ENCODE measurements at places on chromosomes 12 and 14.

- DNase-seq, result no peak
Measured at GRCh38 chr14:87643005-87643404, 350.0 kb downstream of the GALC start.

- no peak for DNase-seq
Measured at GRCh38 chr14:25052385-25052784, 2.4 kb upstream of the STXBP6 start.

DNA sequence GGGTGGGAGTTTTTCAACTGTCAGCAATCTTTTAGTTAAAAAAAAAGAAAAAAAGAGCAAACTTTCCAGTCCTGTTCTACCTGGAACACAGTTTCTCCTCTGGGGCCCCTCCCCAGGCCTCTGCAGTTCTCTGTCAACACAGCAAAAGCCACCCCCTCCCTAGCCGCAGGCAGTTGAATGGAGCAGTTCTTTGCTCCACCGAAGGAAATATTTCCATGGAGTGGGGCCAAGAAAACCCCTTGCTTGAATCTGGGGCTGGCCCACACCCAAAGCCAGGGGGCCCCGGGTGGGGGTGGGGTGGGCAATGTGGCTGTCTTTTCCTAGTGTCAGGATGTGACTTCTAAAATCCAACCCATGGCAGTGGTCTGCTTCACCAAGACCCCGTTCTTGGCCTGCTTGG, 5.0 kb upstream of the MEG3 start:
- DNase-seq, result no peak

GRCh38 chr12:101642115-101643067, 47.6 kb downstream of the MYBPC1 start:
- DNase-seq, result no peak

GRCh38 chr12:81811061-81811777, 52.1 kb upstream of the PPFIA2 start:
- no peak for DNase-seq

DNA sequence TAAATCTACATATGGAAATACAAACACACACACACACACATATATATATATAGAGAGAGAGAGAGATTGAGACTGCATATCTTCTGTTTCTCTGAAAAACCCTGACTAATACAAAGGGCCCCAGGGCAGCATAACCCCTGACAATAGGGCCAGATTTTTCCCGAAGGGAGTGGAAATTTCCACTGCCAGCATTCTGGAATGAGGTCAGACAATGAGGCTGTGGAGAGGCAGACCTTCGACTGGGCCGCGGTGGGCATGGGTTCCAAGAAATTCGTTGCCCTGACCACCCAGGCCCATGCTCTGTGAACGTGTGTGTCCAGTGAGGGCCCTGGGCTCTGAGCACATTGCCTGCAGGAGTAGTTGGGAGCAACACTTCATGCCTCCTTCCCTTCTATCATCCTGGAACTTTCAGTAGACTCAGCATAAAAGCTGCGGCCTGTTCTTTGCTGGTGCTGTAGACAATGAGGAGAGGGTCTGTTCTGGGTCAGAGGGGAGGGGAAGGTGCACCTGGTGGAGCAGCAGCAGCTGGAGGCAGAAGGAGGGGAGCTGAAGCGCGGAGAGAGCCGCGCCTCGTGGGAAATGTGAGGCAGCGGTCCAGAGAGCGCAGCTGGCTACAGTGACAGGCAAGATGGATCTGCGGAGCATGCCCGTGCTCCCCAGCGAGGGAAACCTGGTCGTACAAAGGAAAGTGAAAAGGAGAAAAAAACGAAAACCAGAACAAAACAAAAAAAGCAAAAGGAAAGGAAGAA, 25.6 kb upstream of the CCDC60 start:
- no peak for DNase-seq

- peak; percentile 28 for DNase-seq
Measured at GRCh38 chr14:20350282-20350681, 6.8 kb downstream of the PARP2 start.

- DNase-seq, result peak; percentile 43
Measured at GRCh38 chr14:33127531-33127930, 188.9 kb downstream of the NPAS3 start.

DNA sequence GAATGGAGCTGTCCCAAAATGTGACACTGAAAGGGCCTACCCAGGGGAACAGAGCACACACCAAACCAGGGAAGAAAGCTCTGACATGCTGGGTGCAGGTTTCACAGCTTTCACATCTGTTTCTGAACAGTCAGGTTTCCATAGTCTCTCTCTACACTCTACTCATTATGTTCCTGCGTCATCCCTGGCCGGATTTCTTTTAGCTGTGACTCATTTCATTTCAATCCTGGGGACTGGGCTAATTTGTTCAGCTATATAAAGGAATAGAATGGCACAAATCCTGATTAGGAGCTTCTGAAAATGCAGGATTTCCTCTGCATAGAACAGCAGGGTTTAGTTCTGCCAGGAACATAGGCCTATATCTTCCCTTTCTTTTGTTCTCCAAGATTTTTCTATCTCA, 649.8 kb downstream of the RPS29 start:
- no peak for DNase-seq

- no peak for DNase-seq
Measured at GRCh38 chr12:12439636-12440035, 82.8 kb downstream of the BORCS5 start.

DNA sequence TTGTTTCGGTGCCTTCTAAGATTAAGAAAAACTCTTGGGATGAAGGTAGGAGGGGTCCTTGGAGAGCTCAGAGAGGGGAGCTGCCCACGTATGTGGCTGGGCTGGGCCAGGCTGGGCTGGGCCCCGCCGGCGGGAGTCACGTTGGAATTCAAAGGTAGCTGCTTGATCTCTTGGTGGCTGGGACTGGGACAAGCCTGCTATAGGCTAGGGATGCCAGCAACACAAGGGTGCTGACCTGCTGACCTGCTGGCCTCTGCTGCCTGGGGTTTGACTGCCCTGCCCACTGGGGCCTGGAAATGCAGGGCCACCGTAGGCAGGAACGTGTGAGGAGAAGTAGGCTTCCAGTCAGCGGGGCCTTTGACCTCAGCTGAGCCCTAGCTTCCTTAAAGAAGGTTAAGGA, 52.8 kb upstream of the GTF2A1 start:
- no peak for DNase-seq

GRCh38 chr12:112354399-112354798, 27.8 kb downstream of the HECTD4 start:
- DNase-seq, result no peak

GRCh38 chr14:75442642-75443041, 14.8 kb downstream of the JDP2 start:
- DNase-seq, result peak; percentile 89

- DNase-seq, result peak; percentile 27
Measured at GRCh38 chr12:32843528-32844095, 53.0 kb downstream of the PKP2 start.

DNA sequence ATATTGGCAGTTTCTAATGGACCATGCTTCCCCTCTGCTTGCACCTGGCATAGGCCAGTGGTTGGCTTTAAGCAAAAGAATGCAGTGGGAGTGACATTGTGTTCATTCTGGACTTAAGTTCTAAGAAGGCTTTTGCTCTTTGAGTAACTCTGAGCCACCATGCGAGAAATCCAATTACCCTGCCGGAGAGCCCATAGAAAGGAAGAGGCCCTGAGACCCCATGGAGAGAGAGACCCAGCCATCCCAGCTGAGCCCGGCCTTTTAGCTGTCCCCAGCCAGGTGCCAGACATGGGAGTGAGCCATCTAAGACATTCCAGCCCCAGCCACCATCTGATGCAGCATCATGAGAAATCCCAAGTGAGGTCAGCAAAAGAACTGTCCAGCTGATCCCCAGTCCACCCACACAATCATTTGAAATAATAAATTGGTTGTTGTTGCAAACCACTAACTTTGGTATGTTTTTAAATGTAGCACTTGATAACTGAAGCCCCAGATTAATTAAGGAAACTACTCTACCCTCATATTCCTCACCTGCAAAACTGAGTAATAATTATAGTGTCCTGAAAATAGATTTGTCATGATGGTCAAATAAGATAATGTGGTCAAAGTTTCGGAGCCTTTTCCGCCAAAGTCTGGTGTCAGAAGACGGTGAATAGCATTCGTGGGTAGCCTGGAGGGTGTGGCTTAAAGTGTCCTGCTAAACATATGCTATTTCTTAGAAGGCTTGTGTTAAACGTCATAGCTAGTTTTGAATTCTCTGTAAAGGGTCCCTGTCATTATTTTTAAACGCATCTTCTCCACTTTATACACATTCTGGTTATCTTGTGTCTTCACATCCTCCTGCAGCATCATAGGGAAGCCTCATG, 166.6 kb upstream of the PELI2 start:
- no peak for DNase-seq

GRCh38 chr12:119528241-119528640, 65.3 kb upstream of the TMEM233 start:
- DNase-seq, result peak; percentile 14

DNA sequence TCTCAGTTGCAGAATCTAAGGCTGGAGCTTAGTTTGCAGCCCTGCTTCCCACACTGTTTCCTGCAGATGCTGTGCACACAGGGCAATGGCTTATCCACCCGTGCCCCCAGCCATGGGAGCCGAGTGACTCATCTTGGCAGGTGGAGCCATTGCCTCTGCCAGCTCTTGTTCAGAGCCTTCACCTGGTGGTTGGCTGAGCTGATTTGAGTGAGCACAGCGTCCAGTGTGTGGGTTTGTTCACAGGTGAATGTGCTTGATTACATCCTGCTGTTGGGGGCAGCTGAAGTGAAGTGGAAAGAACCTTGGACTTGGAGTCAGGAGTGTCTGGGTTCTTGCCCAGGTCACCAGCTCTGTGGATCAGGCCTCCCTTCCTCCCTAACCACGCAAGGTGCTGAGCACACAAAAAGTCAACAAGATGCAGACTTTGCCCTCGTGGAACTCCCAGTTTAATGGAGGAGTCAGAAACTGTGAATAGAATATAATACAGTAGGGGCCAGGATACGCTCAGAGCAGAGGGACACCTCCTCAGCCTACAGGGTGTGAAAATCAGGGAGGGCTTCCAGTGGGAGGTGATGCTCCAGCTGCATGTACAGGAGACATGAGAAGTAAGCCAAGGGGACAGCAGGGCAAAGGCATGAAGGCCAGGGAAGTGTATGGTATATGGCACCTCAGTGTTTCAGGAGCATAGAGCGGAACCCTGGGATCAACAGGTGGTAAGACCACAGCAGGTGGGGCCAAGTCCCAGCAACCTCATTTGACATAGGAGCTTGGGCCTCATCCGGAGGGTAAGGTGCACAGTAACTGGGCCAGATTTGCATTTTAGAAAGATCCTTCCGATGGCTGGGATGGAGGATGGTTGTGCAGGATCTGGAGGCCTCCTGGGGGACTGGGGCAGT, 22.8 kb downstream of the JDP2 start:
- DNase-seq, result peak; percentile 37

- DNase-seq, result no peak
Measured at GRCh38 chr14:101363261-101363555, 198.1 kb upstream of the DIO3 start.

DNA sequence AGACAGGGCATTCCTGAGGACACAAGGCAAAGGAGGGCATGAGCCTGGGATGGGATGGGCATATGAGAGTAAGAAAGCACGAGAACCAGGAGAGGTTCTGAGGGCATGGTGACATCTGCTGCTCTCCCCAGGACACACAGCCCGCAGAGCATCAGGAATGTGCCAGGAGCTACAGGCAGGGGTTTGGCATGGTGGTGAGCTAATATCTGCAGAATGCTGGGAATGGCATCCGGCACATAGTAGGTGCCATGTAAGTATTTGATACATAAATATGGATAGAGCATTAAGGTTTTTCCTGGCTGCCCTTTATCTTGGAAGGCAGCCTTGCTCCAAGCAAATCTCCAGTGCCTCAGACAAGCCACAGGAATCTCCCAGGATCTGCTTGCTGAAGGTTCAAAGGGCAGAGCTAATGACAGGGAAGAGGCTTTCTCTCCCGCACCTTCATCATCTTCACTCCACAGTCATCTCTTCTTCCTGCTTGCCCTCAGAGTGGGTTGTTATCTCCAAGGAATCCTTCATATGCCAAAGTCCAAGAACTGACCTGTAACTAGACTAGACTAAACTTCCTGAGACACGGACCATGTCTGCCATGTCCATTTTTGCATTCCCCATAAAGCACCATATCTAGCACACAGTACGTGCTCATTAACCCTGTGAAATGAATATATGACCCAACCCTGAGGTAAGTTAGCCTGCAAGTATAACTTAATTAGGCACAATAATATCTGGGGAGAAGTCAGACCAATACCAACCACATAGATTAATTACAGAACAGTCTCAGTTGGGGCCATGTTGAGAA, 62.0 kb upstream of the SCN8A start:
- DNase-seq, result peak; percentile 22

- no peak for DNase-seq
Measured at GRCh38 chr14:52987042-52987441, 36.2 kb upstream of the FERMT2 start.

GRCh38 chr12:31570880-31571279, 20.1 kb downstream of the DENND5B start:
- DNase-seq, result no peak

GRCh38 chr12:61385771-61386170, 874.4 kb upstream of the USP15 start:
- no peak for DNase-seq

DNA sequence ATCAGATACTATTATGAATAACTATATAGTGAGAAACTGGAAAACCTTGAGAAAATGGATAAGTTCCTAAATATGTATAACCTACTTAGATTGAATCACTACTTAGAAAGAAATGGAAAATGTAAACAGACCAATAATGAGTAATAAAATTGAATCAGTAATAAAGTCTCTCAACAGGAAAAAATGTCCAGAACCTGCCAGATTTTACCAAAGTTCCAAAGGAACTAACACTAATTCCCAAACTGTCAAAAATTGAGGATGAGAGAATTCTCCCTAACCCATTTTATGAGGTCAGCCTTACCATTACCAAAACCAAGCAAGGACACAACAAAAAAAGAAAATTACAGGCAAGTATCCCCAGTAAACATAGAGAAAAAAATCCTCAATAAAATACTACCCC, 272.0 kb downstream of the RPAP3 start:
- no peak for DNase-seq

DNA sequence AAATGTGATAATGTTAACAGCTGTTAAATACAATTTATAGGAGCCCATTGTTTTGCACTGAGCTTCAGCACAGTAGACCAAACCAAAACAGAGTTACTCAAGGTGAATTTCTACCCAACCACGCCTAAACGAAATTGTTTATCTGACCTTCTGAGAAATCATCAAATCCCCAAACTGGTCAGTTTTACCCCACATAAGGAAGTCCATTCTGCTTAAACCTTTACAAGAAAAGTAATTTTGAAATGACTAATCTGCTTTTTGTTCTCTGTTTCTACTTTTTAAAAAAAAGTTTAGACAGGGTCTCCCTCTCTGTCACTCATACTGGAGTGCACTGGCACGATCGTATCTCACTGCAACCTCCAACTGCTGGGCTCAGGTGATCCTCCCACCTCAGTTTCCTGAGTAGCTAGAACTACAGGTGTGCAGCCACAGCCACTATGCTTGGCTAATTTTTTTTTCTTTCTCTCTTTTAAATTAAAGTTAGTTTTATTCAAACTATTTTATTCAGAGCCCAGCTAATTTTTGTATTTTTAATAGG, 1.4 kb upstream of the RNF10 start:
- no peak for DNase-seq

- peak; percentile 24 for DNase-seq
Measured at GRCh38 chr12:79023261-79023660, 158.7 kb downstream of the SYT1 start.

GRCh38 chr12:54749191-54749818, 101.1 kb upstream of the DCD start:
- DNase-seq, result peak; percentile 49

- no peak for DNase-seq
Measured at GRCh38 chr14:76306131-76306530, 69.8 kb upstream of the ESRRB start.

- DNase-seq, result no peak
Measured at GRCh38 chr14:21985081-21985480, 311.5 kb upstream of the OR4E1 start.
